SK-N-MC (cell line): ENCODE measurements at places on chromosomes 3 and 15.

- DNase-seq: no peak
These were observed 205.5 kb upstream of the CD96 start for GRCh38 chr3:111336511-111336910.

DNA sequence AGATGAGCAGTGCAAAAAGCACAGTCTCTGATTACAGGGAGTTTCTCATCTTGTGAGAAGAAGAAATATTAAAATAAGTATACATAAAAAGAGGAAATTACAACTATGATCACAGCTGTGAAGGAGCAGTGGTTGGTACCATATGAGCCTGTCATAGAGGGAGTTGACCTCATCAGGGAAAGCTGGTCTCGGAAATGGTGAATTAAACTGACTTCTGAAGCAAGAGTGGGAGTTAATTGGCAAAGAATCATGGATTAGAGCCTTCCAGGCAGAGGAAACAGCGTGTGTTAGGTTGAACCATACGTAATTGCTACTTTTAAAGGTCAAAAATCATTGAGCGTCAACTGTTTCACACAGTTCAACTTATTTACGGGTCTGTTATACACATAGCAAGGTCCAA, 539.1 kb downstream of the EDEM1 start:
- no peak for DNase-seq

DNA sequence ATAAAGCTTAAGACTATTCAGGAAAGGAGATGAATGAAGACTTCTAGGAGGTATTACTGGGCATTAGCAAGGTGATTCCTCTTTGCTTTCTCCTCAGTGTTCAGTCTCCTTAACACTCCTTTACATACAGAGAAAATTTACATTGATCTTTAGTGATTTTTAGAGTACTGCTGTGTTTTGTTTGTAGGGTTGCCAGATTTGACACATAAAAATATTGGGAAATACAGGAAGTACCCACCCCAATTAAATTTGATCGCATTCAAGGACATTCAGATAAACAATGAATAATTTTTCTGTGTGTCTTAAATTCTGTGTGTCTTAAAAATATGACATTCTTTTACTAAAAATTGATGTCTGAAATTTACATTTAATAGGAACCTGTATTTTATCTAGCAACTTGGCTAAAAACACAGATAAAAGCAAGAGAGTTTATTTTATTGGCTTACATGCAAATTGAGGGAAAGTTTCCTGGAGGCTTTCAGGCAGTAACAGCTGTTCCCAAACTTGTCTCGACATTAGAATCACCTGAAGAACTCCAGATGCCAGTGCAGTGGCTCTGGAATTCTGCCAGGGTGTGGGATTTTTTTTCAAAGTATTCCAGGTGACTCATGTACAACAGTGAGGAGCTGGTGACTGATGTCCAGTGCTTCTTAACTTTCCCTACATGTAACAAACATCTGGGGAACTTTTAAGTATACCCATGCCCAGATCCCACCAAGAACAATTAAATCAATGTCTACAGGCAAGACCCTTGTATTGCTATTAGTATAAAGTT, 23.4 kb upstream of the PLOD2 start:
- DNase-seq: no peak

DNA sequence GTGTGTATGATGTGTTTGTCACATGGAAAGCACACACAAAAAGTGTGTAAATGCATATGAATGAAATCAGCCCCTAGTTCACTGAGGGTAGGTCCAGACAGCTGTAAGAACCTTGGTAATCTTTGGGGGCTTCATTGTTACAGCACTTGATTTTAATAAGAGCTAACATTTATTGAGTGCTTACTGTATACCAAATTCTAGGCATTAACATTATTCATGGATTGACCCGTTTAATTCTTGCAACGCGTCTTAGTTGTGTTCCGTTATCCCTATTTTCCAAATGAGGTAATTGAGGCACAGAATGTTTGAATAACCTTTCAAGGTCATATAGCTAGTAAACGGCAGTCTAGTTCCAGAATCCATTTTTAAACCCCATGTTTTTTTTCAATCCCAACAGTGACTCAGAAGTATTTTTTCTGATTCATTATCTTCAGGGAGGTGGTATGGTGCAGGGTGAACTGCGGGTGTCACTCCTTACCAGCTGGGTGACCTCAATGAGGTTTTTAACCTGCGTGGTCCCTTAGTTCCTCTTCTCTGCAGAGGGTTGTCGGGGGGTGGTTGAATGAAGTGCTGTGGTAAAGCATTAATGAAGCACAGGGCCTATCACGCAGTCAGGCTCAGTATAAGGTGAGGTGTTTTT, 14.2 kb downstream of the RAB8B start:
- DNase-seq: no peak
